ENCODE measurements at places on chromosomes 7 and 10. TPM values are rescaled to one million over a fixed set of nuclear protein-coding genes. Genes with fewer than 3 reads are reported as not detected.
A peak's percentile ranks its signal among the peaks of the same experiment; 100 is the strongest.

DNA sequence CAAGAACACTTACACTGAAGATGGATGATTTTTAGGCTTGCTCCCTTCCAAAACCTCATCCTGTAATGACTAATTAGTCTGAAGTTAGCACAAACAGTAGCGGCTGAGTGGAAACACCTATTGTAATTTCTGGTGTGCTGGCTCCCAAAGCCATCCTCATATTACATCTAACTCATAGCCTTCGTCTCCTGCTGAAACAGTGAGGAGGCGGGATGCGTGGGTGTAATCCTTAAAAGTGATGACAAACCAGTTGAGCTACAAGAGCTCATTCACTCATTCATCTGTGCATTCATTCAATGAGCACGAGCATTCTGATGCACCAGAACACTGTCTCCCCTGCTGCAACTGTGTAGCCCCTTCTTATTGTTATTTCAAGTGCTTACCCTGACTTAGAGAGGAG, 235.3 kb downstream of the CALN1 start:
- no peak for DNase-seq

DNA sequence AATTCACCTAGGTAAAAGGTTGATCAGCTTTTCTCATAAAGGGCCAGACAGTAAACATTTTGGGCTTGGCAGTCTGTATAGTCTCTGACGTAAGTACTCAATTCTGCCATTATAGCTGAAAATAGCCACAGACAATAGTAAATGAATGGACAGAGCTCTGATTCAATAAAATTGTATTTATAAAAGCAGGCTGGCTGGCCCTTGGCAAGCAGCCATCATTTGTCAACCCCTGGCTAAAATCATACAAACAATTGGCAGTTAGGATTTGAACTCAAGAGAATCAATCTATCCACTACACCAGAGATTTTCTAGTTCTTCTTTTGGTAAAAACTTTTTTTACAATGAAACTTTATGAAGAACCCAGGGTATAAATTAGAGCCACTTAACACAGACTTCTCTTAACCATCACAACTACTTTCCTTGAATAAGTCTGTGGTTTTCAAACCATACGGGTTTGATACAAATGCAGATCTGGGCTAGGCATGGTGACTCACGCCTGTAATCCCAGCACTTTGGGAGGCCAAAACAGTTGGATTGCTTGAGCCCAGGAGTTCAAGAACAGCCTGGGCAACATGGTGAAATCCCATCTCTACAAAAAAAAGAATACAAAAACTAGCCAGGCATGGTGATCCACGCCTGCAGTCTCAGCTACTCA, 124.5 kb downstream of the SLC16A9 start:
- DNase-seq, result peak; percentile 92

DNA sequence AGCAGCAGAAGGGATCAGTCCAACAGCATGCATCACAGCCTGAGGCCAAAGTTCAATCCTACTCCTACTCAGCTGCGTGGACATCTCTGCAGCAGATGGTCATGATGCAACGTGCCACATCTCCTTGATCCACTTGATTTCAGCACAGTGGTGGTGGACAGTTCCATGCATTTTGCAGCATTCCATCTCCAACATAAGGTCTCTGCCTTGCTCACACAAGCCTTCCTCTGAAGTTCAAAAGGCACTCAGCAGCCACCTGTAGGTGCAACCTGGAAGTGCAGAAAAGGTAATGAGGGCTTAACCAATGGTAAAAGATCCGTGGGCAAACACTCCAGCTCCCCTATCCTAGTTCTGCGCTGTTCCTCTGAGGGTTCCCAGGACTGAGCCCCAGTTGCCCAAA, 57.5 kb upstream of the CHCHD3 start:
- DNase-seq, result peak; percentile 15

- DNase-seq, result peak; percentile 53
Observed at GRCh38 chr7:30352169-30352568, 67.8 kb downstream of the ZNRF2 start.

The SEC61G gene
- total RNA-seq, result 177 TPM

The SPDYE11 gene
- total RNA-seq, result not detected

The UNCX gene
- not detected for total RNA-seq

Measured in PC-3 (cell line).